ENCODE measurements at places on chromosomes 2 and 18.

DNA sequence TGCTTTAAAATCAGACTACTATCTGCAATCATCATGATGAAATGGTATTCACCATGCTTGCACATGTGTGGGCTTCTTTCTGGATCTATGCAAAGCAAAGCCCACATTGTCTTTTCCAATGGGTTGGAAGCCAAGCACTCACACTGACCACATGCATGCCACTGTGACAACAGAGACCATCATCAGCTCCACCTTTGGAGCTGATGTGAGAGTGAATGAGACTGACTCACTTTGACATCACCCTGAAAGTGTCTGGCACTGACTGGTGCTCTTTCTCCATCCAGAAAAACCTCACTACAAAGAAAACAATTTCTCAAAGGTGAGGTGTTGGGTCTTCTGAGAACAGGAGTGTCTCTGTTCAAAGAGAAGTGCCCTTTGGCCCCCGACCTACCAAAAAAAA is 4.7 kb downstream of the MYO5B start:
- no peak for DNase-seq

DNA sequence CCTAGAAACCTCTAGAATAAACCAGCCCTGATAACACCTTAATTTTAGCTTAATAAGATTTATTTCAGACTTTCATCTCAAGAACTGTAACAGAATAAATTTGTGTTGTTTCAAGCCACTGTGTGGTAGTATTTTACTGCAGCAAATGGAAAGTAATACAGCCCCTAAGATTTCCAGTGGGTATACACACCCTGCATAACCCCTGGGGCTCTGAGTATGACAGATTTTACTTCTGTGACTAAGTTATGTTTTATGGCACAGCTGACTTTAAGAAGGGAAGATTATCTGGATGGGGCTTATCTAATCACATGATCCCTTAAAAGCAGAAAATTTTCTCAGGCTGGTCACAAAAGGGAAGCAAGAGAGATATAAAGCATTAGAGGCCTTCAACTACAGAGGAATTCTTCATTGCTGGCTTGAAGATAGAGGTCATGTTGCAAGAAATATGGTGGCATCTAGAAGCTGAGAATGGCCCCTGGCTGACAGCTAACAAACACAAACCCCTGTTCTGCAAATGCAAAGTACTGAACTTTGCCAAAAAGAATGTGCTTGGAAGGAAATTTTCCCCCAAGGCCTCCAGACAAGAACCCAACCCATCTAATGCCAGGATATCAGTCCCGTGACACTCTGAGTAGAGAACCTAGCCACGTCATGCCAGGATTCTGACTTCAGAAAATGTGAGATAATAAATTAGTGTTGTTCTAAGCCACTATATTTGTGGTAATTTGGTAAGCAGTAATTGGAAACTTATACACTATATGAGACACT is 67.8 kb upstream of the SLC9A2 start:
- no peak for DNase-seq

DNA sequence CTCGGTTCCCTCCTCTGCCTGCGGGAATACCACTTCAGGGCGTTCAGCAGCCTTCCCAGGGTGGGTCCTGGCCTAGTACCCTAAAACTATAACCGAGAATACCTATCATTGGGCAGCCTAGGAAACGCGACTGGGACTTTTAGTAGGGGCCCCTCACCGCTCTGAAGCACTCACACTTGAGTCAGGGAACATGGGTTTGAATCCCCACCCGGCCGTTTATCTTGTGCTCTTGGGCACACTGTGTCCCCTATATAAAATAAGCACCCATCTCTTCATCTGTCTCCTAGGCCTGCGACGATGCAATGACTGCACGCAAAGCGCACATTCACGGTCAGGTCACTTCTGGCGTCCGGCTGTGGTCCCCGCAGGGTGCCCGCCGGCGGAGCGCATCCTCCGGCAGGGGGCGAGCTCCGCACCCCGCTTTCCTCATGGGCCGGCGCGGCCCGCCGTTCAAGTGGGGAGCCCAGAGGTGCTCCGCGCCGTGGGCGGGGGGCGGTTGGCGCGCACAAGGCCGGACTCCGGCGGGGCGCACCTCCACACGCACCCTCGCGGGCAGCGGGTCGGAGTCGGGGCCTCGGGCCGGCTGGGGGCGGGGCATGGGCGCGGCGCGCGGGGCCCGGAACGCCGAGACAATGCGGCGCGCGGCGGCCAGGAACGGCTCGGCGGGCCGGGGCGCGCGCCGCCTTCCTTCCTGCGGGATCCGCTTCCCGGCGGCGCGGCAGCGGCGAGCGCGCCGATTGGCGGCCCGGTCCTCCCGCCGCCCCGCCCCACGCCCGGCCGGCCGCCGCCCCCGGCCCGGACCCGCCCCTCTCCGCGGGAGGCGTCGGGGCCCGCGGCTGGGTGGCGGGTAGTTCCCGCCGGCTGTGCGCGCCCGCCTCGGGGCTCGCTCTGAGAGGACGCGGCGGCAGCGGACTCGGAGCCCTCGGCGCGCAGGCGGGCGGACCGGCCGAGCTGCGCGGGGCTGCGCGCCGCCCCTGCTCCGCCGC is at the start of gene ASAP2:
ASAP2 (plus strand) TSS at position 850 of the 986 bp plus-strand sequence. CDS start 293 bp downstream, outside the sequence.
- peak; percentile 80 for DNase-seq

GRCh38 chr2:225276207-225276606 is 123.3 kb upstream of the NYAP2 start:
- no peak for DNase-seq

DNA sequence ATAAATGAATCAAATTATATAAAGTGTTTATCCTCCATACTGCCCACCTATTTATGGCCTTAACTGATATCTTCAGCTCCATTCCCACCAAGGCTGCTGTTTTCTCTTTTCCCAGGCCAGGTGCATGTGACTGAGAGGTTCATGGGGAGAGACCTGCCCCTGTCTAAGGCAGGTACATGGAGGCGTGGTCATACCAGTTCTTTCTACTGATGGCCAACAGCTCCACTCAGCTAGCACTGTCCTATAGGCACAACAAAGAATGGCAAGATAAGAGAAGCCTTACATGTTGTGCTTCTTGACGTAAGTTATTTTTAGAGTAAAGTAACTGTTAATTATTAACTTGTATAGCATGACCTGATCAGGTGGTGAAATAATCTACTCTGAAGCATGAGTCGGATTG is 16.8 kb downstream of the AKAIN1 start:
- DNase-seq = no peak
